ENCODE measurements at places on chromosomes 4 and X. TPM values are rescaled to one million over a fixed set of nuclear protein-coding genes. Genes with fewer than 3 reads are reported as not detected.

DNA sequence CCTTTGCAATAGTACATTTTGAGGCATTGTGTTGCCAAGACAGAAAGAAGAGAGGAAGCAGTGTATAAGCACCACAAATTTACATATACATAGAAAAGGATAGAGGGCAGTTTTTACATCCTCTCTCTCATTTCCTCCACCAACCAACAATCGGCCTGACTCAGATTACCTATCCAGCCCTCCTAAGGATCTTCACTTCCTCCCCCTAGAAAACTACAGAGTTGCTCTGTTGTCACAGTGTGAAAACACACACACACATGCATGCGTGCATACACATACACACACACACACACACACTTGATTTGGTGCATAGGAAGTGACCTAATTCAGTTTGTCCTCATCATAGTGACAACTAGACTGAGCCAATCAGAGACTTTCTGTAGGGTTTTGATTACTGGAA is 98.8 kb upstream of the SPRY1 start:
- H3K27ac ChIP-seq, result peak overlapping the region; percentile 81
- no peaks in the 10 kb centered on the region for H3K36me3 ChIP-seq
- H3K4me3 ChIP-seq, result no peak overlapping the region

GRCh38 chr4:48300004-48300403 is 30.4 kb upstream of the TEC start:
- H3K36me3 ChIP-seq, result no peaks in the 10 kb centered on the region
- no peaks in the 10 kb centered on the region for H3K4me1 ChIP-seq
- DNase-seq, result no peak
- no peaks in the 10 kb centered on the region for H3K27me3 ChIP-seq
- H3K27ac ChIP-seq, result no peak overlapping the region

Gene AMBN
- not detected for total RNA-seq

Gene NEK1
- 14.7 TPM for total RNA-seq

DNA sequence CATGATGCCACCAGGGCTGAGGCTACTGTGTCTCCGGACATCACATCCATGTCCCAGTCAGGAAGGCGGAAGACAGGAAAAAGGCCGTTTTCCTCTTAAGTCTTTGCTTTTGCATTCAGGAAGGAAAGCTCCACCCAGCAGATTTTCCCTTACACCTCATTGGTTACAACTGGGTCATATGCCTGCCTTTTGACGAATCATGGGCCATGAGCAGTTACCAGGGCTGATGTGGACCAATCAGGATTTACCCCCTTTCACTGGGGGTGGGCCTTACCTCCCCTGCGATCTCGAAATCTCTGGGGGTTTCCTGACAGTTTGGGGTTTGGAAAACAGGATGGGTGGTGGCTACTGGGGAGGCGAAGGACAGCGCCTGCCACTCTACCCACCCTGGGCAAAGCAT is 52.5 kb upstream of the GRPEL1 start:
- no peak for DNase-seq
- H3K27me3 ChIP-seq, result no peaks in the 10 kb centered on the region
- H3K27ac ChIP-seq, result no peak overlapping the region
- no peaks in the 10 kb centered on the region for H3K36me3 ChIP-seq
- no peak overlapping the region for H3K4me3 ChIP-seq

- no peak overlapping the region for H3K4me3 ChIP-seq
- no peak for DNase-seq
- no peak overlapping the region for H3K27ac ChIP-seq
- H3K4me1 ChIP-seq, result no peaks in the 10 kb centered on the region
These were observed 63.3 kb downstream of the PTPN13 start for GRCh38 chr4:86657382-86657781.

Gene KLHL4
- 2.1 TPM for total RNA-seq

Gene UGT2B10
- total RNA-seq, result not detected

Gene NPY5R
- 4.6 TPM for total RNA-seq

Gene NR0B1
- not detected for total RNA-seq

DNA sequence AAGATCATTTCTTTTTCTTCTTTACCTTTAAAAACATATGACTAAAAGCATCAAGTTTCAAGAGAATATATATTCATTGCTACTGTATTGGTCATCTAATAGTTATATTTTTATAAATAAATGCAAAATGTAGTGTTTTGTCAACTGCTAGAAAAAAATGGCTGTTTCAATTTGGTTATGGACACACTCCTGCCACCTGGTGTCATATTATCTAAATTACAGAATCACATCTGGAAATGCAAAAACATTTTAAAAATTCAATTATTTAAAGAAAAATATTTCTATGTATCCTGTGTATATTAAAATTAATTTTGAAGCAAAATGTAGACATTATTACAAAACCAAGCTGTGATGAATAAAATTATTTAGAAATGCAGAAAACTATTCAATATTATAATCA is 329.4 kb upstream of the PCDH18 start:
- H3K4me1 ChIP-seq, result no peaks in the 10 kb centered on the region
- no peaks in the 10 kb centered on the region for H3K27me3 ChIP-seq
- no peak overlapping the region for H3K27ac ChIP-seq

DNA sequence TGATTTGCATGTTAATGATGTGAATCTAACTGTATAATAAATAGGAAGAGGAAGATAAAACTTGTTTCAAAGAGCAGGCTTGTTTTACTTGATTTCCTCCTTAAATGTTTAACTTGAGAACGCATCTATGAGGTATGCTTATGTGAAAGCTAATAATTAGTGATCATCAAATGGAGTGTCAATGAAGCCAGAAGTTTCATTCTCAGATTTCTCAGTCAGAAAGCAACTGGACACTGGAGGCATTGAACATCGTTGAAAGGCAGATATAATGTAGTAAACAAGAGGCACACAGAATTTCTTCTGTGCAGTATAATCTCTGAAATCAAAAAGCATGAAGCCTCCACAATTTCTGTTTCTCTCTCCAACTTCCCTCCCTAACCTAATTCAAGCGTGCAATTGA is 672.9 kb downstream of the ADGRL3 start:
- no peaks in the 10 kb centered on the region for H3K4me1 ChIP-seq
- H3K27me3 ChIP-seq, result no peaks in the 10 kb centered on the region
- no peaks in the 10 kb centered on the region for H3K36me3 ChIP-seq
- H3K4me3 ChIP-seq, result no peak overlapping the region
- DNase-seq, result no peak
- H3K27ac ChIP-seq, result no peak overlapping the region

GRCh38 chr4:60743654-60744053 is 456.5 kb upstream of the ADGRL3 start:
- no peaks in the 10 kb centered on the region for H3K36me3 ChIP-seq
- H3K4me3 ChIP-seq, result no peak overlapping the region

DNA sequence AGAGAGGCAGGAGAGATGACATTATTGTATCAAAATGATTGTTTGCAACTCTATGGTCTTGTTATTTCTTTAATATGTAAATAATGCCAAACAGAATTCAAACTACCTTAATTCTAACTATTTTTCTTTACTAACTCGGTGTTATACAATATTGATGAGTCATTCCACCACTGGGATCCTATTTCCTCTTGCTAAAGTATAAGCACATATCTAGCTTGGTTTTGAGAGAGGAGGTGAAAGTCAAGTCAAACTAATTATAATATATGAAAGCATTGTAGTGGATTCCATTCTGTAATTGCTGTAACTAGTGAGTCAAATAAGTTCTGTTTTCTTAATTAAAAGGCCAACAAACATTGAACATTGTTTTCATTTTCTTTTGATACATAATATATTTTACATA is 837.6 kb downstream of the PDHA2 start:
- H3K27ac ChIP-seq, result no peak overlapping the region
- no peaks in the 10 kb centered on the region for H3K4me1 ChIP-seq
- no peak for DNase-seq
- no peak overlapping the region for H3K4me3 ChIP-seq

Gene SHROOM4
- total RNA-seq, result 12.5 TPM

GRCh38 chrX:54891573-54891972 is 29.1 kb upstream of the TRO start:
- H3K4me1 ChIP-seq, result no peaks in the 10 kb centered on the region
- peaks cover 12% of the 10 kb centered on the region for H3K27me3 ChIP-seq
- no peak for DNase-seq
- no peak overlapping the region for H3K27ac ChIP-seq

- DNase-seq, result no peak
- H3K4me3 ChIP-seq, result no peak overlapping the region
- no peaks in the 10 kb centered on the region for H3K27me3 ChIP-seq
- H3K27ac ChIP-seq, result no peak overlapping the region
- no peaks in the 10 kb centered on the region for H3K4me1 ChIP-seq
These were observed 359.2 kb downstream of the EPHA5 start for GRCh38 chr4:65311120-65311519.

Gene EFHC2
- total RNA-seq, result 1.9 TPM

DNA sequence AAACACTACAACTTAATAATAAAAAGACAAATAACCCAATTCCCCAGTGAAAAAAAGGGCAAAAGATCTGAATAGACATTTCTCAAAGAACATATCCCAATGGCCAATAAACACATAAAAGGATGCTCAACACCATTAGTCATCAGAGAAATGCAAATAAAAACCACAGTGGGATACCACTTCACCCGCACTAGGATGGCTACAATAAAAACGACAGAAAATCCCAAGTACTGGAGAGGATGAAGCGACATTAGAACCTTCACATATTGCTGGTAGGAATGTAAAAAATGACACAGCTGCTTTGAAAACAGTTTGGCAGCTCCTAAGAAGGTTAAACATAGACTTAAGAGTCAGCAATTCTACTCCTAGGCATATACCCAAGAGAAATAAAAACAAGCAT is 140.6 kb upstream of the ARX start:
- H3K27ac ChIP-seq, result no peak overlapping the region
- H3K27me3 ChIP-seq, result peaks cover 16% of the 10 kb centered on the region
- H3K36me3 ChIP-seq, result no peaks in the 10 kb centered on the region
- H3K4me3 ChIP-seq, result no peak overlapping the region

DNA sequence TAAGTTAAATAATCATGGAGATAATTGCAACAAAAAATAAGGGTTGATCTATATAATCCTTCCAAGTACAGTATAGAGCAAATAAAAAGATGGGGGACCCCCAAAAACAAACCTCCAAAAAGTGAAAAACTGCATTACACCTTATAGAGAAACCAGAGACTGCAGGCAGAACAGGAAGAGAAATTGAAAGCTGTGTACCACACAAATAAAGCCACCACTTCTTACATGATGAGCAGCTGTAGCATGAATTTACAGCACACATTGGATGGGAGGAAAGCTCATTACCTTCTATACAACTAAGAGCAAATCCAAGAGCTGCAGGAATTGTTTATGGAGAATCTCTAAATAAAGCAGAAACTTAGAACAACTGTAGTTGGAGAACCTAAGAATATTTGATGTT is 152.4 kb upstream of the PDE5A start:
- H3K4me3 ChIP-seq, result no peak overlapping the region
- no peak overlapping the region for H3K27ac ChIP-seq
- no peak for DNase-seq
- no peaks in the 10 kb centered on the region for H3K36me3 ChIP-seq
- H3K27me3 ChIP-seq, result no peaks in the 10 kb centered on the region

Gene LRAT
- total RNA-seq, result 3.9 TPM

GRCh38 chr4:88040707-88041106 is 33.3 kb downstream of the PKD2 start:
- DNase-seq, result no peak
- no peaks in the 10 kb centered on the region for H3K27me3 ChIP-seq
- no peak overlapping the region for H3K27ac ChIP-seq
- H3K4me1 ChIP-seq, result no peaks in the 10 kb centered on the region

DNA sequence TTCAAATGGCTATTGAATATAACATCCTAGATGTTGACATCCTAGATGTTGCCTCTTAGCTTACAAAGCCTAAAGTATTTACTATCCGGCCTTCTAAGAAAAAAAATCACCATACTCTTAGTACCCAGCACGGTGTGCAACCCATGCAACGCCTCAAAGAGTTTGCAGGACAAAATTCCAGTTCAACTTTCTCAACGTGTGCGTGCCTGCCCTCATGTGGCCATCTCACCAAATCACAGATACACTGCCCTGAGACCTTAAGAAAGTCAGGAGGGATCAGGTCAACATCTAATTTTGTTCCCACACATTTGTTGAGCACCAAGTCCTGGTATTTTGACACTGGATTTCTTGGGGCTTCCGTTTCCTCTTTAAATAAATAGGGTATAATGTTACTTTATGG is 68.3 kb downstream of the CRMP1 start:
- H3K4me1 ChIP-seq, result no peaks in the 10 kb centered on the region
- no peaks in the 10 kb centered on the region for H3K36me3 ChIP-seq
- H3K27me3 ChIP-seq, result no peaks in the 10 kb centered on the region
- no peak overlapping the region for H3K4me3 ChIP-seq

Gene TBC1D1
- total RNA-seq, result 63.9 TPM

Gene UGT2B17
- total RNA-seq, result not detected

- no peaks in the 10 kb centered on the region for H3K27me3 ChIP-seq
- no peak overlapping the region for H3K27ac ChIP-seq
- no peaks in the 10 kb centered on the region for H3K4me1 ChIP-seq
- no peak overlapping the region for H3K4me3 ChIP-seq
These were observed 45.6 kb downstream of the WDR19 start for GRCh38 chr4:39227906-39228305.

Gene TKTL1
- total RNA-seq, result 0.16 TPM

Gene MAP7D2
- 1.3 TPM for total RNA-seq

GRCh38 chr4:124650614-124651013 is 61.9 kb downstream of the ANKRD50 start:
- no peaks in the 10 kb centered on the region for H3K36me3 ChIP-seq
- H3K4me1 ChIP-seq, result no peaks in the 10 kb centered on the region
- no peak overlapping the region for H3K27ac ChIP-seq
- no peak for DNase-seq

DNA sequence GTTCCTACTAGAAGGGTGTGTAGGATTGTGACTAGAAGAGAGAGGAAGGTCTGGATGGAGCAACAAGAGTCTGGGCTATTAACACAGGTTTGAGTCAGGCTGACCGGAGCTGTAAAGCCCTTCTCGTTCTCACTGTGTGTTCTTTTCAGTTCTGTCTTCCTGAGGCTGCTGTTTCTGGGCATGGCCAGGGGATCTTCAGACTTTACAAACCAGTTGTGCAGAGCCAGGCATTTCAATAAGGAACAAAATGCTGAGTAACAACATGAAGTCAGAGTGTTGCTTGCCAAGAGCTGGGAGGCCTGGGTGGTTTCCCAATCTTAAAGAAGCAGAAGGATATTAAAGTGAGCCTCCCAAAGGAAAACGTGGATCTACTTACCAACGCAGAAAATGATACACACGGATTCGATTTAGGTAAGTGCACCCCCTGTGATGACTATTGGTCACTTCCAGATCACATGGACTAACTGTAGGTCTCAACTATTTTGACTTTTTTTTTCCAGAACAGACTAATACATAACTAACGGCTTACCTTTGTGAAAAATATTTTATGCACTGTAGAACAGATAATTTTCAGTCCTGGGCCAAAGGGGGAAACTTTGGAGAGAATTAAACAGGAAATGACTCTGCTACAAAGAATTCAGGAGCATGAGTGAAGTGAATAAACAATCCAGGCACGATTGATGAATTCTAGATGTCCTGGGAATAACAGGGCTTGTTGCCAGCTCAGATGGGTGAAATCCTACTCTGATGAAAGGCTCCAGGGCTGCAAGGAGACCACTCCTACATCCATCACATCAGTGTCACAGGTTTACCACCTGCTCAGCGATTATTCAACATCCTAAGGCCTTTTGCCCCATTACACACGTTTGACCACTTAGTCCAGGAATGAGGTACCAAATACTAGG is 94.5 kb downstream of the ANXA3 start:
- no peaks in the 10 kb centered on the region for H3K36me3 ChIP-seq
- H3K4me3 ChIP-seq, result no peak overlapping the region
- peaks cover 7% of the 10 kb centered on the region for H3K4me1 ChIP-seq
- peak overlapping the region; percentile 88 for H3K27ac ChIP-seq
- DNase-seq, result peak; percentile 77
